ENCODE measurements at places on chromosomes 7 and 10. TPM values are rescaled to one million over a fixed set of nuclear protein-coding genes. Genes with fewer than 3 reads are reported as not detected.

GRCh38 chr10:28241741-28242399 lies 61.0 kb downstream of the MPP7 start:
- peaks cover 23% of the 10 kb centered on the region for H3K36me3 ChIP-seq
- no peak for DNase-seq
- H3K4me3 ChIP-seq: no peak overlapping the region
- peaks cover 61% of the 10 kb centered on the region for H3K4me1 ChIP-seq

GRCh38 chr10:12699781-12700556 lies 301.5 kb downstream of the CCDC3 start:
- no peak overlapping the region for H3K4me3 ChIP-seq
- H3K27me3 ChIP-seq: no peaks in the 10 kb centered on the region
- H3K27ac ChIP-seq: peak overlapping the region; percentile 76
- DNase-seq: no peak
- no peaks in the 10 kb centered on the region for H3K36me3 ChIP-seq

DNA sequence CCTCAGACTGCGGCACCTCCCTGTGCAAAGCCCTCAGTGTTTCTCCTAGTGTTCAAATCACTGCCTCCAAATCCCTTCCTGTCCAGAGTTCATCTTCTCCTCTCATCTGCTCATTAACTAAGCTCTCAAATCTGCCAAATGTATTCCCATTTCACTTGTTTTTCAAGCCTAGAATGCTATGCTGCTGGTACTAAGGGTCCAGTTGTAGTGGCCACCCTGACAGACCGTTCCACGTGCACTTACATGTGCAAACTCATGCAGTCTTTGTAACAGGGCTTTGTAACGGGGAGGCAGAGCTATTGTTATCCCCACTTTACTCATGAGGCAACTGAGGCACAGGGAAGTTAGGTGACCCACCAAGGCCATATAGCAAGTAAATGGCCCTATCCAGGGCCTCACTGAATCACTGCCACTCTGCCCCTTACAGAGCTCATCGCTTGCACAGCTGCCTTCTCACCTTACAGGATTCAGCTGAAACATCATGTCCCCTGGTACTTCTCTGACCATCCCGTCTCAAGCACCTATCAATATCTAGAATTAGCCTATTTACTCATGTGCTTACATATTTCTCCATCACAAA lies 153.0 kb upstream of the PDE1C start:
- peaks cover 1% of the 10 kb centered on the region for H3K4me1 ChIP-seq
- no peak overlapping the region for H3K27ac ChIP-seq
- H3K36me3 ChIP-seq: no peaks in the 10 kb centered on the region
- peak; percentile 30 for DNase-seq
- no peak overlapping the region for H3K4me3 ChIP-seq
- peaks cover 47% of the 10 kb centered on the region for H3K27me3 ChIP-seq

- H3K4me3 ChIP-seq: no peak overlapping the region
- no peaks in the 10 kb centered on the region for H3K27me3 ChIP-seq
- DNase-seq: no peak
- H3K4me1 ChIP-seq: peaks cover 23% of the 10 kb centered on the region
- H3K36me3 ChIP-seq: peaks cover 69% of the 10 kb centered on the region
Measured at GRCh38 chr7:55160539-55160938, 141.7 kb downstream of the EGFR start.

- H3K27ac ChIP-seq: no peak overlapping the region
- no peak overlapping the region for H3K4me3 ChIP-seq
- no peak for DNase-seq
- no peaks in the 10 kb centered on the region for H3K36me3 ChIP-seq
- H3K27me3 ChIP-seq: no peaks in the 10 kb centered on the region
Measured at GRCh38 chr7:120733143-120733542, 124.8 kb downstream of the TSPAN12 start.

DNA sequence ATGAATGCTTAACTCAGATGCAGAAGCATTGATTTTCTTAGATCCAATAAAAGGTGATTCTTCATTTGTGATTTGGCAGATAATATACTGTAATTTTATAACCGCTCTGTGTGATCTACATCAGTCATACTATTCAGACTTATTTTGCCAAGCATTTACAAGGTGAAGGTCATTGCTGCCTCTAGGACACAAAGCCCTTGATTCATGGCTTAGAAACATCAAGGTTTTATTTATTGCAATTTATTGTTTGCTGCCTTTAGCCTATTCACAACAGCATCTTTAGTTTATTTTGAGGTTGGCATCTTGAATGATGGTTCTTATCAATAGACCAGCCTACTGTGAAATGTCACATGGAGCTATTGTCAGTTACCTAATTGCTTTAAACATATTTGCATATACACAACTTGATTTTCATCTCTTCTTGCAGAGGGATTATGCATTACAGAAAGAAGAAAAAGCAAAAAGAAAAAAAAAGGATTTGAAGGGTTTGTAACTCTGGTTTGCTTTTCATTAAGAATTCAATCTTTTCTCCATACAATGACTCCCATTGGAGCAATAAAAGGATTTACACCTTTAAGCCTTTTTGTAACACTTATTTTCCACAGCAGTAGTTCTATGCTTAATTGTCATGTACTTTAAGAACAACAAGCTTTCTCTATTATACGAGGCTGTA lies 1371.6 kb upstream of the CELF2 start:
- no peaks in the 10 kb centered on the region for H3K36me3 ChIP-seq
- H3K4me3 ChIP-seq: no peak overlapping the region
- H3K4me1 ChIP-seq: no peaks in the 10 kb centered on the region
- peaks cover 3% of the 10 kb centered on the region for H3K27me3 ChIP-seq
- no peak for DNase-seq

DNA sequence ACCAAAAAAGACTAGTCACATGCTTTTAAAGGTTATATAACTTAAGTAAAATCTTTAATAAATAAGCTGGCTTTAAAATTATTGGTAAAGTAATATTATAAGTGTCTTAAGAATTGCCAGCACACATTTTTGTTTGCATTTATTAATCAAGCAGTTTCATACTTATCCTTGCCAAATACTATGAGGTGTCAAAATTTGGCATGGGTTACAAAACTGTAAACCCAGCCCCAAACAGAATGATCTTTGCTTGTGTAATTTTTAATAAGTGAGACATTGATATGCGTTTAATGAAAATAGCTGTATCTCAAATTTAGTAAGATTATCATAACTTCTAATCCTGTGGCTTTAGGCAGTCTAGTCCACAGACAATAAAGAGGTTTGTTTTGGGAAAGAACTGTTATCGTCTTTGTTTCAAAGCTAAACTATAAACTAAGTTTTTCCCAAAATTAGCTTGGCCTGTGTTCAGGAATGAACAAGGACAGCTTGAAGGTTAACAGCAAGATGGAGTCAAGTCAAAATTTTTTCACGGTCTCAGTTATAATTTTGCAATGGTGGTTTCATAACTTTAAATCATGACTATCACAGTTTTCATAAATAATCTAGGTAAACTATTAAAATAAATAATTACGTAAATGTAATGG lies 72.8 kb downstream of the ST8SIA6 start:
- H3K27me3 ChIP-seq: peaks cover 10% of the 10 kb centered on the region
- H3K36me3 ChIP-seq: no peaks in the 10 kb centered on the region
- H3K4me1 ChIP-seq: peaks cover 14% of the 10 kb centered on the region

DNA sequence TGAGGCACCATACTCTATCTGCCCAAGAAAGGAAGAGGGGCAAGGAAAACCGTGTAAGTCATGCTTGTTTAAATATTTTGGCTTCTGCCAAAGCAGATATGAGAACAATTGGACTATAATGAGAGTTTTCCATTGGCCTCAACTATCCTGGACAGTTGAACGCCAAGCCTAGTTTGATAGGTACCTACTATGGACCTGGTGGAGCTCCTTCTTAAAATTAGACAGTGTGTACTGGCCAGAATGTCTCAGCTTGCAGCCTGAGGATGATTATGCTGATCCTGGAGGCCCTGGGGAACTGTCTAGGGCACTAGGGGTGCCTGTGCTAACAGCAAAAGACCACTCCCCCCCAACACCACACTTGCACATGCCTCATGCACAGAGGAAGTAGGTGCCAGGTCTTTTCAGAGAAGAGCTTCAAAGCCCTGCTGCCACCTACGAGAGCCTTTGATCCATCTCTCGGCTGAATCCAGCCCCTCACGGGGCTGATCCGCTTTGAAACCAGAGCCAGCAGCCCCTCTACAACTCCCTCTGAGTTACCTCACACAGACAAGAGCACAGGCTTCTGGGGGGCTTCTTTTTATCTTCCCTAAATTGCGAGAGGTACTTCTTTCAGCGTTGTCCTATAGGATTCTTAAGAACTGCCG lies 473.8 kb upstream of the GALNT17 start:
- no peak for DNase-seq
- H3K4me1 ChIP-seq: no peaks in the 10 kb centered on the region
- H3K27ac ChIP-seq: no peak overlapping the region

DNA sequence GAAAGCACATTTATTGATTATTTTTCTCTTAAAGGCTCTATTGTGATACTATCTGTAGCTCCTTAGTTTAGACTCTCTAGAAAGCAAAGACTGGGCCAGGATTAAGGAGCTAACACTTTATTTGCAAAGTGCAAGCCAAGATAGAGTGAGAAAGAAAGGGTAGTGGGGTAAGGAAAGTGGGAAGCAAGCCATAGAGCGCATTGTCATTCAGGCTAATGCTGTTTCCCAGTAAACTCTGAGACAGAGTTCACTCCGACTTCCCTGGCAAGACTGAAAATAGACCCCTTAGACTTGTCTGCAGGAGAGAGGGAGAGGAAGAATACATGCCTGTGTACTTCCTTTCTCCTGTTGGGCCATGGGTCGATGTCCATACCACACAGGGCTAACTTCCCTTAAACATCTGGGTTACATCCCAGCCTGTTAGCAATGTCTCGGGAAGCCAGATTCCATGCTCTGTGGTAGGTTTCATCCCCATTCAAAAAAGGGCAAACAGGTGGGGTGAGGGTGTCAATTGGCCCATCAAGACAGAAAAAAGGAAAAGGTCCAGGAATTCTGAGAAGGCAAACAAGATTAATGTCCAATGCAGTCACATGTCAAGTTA lies 875.8 kb upstream of the CELF2 start:
- peaks cover under 1% of the 10 kb centered on the region for H3K4me1 ChIP-seq
- no peak for DNase-seq
- no peak overlapping the region for H3K27ac ChIP-seq
- no peak overlapping the region for H3K4me3 ChIP-seq
- no peaks in the 10 kb centered on the region for H3K36me3 ChIP-seq

DNA sequence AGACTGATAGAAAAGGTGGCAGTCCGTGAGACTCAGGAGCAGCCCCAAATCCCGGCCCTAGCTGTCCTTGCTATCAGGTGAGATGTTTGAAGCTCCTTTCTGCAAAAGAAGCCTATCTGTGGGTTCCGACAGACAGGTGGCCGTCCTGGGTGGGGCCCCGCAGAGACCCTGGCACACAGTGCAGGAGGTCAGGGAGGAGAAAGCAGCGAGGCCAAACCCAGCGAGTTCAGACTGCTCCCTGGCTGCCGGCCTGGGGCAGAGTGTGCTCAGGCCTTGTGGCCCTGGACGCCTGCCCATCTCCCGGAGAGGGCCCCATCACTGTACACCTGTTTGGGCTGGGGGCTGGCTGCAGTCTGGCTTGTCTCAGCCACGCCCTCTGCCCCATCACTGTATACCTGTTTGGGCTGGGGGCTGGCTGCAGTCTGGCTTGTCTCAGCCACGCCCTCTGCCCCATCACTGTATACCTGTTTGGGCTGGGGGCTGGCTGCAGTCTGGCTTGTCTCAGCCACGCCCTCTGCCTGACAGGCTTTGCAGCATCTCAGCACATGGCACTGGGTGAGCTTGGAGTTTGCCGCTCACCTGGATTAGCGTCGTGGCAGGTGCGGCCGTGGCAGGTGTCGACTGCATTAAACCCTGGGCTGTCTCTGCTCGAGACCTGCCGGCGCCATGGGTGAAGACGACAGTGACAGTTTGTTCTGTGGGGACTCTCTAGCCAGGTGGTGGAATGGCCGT lies 11.8 kb upstream of the PRKAR1B start:
- H3K4me3 ChIP-seq: no peak overlapping the region
- peaks cover 9% of the 10 kb centered on the region for H3K36me3 ChIP-seq
- H3K27ac ChIP-seq: no peak overlapping the region
- DNase-seq: no peak

DNA sequence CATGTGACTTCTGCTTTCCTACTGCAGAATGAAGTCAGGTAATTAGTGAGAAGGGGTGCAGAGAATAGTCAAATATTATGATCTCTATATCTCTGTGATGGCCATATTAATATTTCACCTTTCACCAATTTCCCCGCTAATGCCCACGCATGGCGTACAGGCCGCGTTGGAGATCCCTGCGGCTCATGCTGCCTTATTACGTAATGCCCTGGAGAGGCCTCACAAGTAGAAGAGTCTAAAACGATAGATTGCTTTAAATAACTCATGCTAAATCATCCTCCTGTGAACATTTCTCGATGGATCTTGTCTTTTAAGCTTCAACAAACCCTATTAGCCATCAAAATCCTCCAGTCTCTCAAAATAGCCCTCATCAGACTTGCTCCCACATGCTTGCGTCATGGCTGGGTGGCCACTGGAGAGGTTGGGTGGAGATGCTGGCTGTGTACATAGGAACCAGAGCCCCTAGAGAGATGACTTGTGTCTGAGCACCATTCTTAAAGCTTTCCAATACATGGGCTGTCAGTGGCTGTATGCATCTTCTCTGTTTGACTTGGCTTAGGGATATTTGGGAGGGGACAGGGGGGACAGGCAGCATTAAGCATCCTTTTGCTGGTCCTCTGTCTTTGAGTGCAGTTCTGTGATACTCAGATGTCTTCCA lies 79.5 kb upstream of the INSYN2A start:
- no peaks in the 10 kb centered on the region for H3K27me3 ChIP-seq
- peaks cover 17% of the 10 kb centered on the region for H3K4me1 ChIP-seq
- H3K27ac ChIP-seq: no peak overlapping the region

DNA sequence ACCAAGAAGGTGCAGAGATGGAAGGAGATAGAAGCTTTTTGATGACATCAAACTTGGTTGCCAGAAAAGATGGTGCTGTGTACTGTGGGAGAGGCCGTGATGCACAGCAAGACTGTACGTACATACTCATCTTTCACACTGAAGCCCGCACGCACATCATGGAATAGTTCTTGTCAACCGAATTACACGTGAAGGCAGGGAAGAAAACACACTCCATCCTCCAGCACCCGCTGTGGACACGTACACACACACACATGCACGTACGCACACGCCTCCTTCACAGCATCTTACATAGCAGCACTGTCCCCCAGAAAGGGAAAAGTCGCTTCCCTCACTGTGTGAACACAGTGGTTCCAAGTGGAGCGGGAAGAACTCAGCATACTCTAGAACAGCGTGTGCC lies 54.5 kb upstream of the DDC start:
- no peak overlapping the region for H3K4me3 ChIP-seq
- no peaks in the 10 kb centered on the region for H3K4me1 ChIP-seq
- no peak for DNase-seq
- no peaks in the 10 kb centered on the region for H3K27me3 ChIP-seq
- H3K27ac ChIP-seq: no peak overlapping the region

DNA sequence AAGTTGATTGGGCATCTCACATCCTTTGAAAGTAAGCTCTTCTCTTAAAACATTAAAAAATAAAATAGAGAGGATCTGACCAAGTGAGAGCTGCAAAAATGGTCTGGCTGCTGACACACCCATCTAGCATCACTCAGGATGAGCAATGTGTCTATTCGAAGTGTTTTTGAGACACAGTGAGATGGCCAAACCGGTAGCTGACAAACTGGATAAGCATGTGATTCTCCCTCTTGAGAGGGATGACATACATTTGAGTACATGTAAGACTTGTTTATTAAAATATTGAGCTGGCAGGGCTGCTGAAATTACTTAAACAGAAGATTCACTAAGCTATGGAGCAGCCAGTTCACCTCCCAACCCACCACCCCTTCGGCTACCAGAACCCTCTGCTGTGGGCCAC lies 333.9 kb downstream of the ADRA2A start:
- H3K36me3 ChIP-seq: no peaks in the 10 kb centered on the region
- no peaks in the 10 kb centered on the region for H3K27me3 ChIP-seq
- no peak for DNase-seq

The PRSS2 gene
- not detected for total RNA-seq

The FRAT2 gene
- total RNA-seq: 8.0 TPM

The ZNF117 gene
- total RNA-seq: 8.3 TPM

The FANK1 gene
- 0.81 TPM for total RNA-seq

Measured in osteocyte (in vitro differentiated cells).